ENCODE measurements at places on chromosomes 4 and X.

DNA sequence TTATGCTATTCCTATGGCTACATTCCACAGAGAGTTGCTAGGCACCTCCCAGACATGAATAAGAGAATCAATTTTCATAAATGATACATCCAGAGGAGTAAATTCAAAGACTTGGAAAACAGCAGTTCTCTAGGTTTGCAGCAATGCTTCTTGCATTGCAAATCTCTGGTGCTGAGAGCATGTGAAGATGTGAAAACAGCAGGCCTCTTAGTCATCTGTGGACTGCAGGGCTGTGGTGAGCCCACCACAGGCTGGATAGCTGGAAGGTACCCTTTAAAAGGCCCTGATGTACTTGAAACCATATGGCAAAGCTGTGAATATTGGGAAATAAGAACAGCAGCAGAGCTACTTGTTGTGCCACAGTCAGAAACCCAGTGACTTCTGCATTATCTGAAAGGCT, 2135.9 kb downstream of the ARAP2 start:
- peak; percentile 1 for DNase-seq

DNA sequence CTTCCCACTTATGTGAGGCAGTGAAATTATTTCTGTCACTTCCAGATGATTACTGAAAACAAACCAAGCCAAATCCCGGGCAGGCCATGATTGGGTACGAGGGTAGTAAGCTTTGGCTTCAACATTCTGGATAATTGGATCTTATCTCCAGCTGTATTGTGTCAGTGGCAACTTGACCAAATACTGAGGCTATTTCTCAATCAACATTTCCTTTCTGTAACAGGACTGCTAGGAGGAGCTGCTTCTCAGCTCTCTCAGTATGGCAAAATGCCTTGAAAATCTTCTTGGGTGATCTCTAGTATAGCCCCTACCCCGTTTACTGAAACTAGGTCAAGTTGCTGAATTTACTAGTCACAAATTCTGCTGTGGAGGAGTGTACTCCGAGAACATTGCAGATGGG, 169.3 kb upstream of the FRMPD4 start:
- DNase-seq = no peak

- DNase-seq = peak; percentile 48
These were observed 1928.4 kb downstream of the STIM2 start for GRCh38 chr4:28788929-28789490.

DNA sequence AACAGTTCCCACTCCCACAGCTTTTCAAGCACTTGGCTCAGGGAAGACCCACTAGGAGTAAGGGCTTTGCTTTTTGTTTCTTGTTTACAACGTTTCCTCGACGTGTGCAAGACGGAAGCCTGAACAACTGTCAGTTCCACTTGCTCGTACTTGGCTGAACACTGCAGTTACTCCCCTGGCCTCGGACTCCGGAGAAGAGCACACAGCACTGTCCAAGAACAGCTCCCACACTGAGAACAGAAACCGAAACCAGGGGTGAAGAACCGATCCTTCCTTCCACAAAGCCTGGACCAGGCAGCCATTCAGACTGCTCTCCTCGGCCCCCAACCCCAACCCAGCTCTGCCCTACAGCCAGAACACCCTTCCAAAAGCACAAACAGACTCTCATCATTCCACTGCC, 25.5 kb downstream of the IRF2 start:
- DNase-seq = no peak

DNA sequence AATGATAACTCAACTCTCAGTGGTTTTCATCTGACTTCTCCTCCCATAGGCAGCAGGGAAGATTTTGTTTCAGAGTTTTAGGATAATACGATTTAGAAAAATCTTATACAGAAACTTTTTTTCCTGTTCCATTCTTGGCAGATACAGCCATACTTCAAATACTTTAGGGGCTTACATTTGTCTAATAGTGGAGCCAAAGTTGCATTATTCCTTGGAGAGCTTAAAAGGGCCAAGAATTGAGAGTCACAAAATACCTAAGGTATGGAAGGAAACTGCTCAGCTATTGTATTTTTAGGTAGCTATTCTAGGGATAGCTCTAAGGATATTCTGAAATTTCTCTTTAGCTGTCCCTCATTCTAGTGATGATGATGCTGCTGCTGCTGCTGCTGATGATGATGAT, 132.9 kb upstream of the PTCHD1 start:
- no peak for DNase-seq

DNA sequence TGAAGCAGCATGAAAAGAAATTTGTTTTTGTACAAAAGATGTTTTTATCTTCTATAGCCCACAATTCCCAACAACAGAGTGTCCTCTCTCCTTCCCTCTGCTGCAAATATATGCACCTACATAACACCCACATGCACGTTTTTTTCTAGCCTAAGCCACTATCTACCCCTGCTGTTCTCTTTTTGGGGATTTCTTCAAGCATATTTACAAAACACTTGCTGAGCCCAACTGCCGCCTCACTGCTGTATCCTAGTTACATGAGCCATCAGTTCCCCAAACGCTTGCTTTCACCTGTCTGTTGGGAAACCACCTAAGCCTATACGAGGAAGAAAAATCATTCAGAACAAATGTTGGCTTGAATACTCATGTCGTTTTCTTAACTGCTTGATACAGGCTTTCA, 127.2 kb downstream of the CHRNA9 start:
- DNase-seq = peak; percentile 72

GRCh38 chr4:73741031-73741749, 821 bp downstream of the CXCL8 start:
- DNase-seq = no peak

GRCh38 chr4:75172551-75172950, 239.6 kb downstream of the PARM1 start:
- DNase-seq = no peak

Data from NCI-H69 (cell line).